GM12891 (cell line): ENCODE measurements at places on chromosomes 5 and 9.

DNA sequence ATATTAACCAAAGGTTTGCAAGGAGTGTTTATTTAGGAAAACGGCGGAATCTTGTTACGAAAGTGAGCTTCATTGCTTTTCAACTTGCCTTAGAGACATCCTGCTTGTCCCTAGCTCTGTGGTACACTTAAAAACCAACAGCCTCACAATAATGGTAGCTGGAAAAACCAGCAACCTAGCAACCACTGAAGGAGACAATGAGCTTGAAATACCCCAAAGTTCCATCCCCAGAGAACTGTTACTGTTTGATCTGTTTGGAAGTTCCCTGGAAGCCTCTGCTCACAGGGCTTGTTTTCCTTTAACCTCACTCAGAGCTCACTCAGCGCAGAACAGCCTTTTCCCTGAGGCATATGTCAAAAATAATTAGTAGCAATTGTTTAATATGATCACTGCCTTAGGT lies 43.2 kb downstream of the SH3TC2 start:
- no peak for DNase-seq

DNA sequence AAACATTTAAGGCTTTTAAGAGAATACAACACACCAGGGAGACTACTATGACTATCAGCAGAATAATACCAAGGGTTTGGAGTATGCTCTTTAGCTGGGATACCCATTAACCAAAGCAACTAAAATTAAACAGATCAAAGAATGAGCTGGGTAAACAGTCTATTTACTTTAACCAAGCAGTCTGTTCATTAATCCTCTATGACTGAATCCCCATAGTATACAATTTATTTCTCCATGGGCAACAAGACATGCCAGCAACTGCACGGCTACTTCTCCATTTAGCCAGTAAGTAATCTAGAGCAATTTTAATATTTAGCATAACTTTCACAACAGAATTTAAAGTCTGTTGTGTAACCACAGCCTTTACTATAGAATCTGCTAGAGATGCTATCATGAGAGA lies 77.6 kb downstream of the CDO1 start:
- no peak for DNase-seq

DNA sequence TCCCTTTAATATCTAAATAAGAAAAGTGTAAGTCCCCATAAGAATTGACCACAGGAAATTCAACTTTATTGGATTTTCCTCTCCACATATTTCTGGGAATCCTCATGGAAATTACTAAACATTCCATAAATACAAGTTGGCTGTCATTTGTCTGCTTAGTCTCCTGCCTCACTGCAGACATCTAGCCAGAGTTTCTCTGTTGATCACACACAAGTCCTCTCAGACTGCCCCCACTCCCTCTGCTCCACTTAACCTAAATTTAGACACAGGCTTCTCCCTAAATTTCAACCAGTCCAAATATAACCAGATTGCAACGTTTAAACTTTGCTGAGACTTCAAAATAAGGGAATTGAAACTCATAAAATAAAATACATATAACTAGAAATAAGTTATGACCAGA lies 982.1 kb downstream of the DTWD2 start:
- no peak for DNase-seq

- peak; percentile 54 for DNase-seq
Observed at GRCh38 chr9:123318202-123318601, 37.8 kb upstream of the CRB2 start.

GRCh38 chr9:69572611-69573010 lies 99.6 kb downstream of the APBA1 start:
- no peak for DNase-seq

DNA sequence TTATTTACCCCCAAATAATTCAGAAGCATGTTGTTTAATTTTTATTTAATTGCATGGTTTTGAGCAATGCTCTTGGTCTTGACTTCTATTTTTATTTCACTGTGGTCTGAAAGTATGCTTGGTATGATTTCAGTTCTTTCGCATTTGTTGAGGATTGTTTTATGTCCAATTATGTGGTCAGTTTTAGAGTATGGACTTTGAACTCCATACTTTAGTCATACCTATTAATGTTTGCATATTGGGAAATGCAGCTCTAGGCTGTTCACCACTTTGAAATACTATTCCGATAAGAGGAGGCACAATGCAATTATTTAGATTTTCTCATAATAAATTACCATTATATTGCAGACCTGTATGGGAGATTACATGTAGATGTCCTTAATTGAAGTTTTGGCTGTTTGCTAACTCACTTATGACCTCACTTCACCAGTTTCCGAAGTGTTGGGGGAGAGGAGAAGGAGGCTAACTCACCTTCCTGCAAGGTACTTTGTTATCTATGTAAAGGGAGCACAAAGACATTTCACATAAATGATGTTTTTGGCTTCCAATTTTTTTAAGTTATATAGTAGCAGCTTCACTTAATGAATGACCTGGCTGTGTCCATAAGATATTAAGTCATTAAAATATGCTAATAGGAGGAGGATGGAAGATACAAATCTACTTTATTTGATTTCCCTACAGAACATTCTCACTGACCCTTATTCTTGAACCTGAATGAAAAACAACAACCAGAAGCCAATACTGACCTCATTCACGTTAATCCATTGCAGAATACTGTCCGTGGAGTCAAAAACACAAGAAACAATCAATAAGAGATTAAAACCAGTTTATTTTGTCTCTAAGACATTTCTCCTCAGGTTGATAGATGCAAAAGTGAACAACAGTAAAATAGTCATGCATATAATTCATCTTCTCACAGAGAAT lies 970.3 kb upstream of the ARRDC3 start:
- DNase-seq: no peak

- no peak for DNase-seq
Observed at GRCh38 chr5:80318212-80318611, 1.6 kb upstream of the SPZ1 start.

DNA sequence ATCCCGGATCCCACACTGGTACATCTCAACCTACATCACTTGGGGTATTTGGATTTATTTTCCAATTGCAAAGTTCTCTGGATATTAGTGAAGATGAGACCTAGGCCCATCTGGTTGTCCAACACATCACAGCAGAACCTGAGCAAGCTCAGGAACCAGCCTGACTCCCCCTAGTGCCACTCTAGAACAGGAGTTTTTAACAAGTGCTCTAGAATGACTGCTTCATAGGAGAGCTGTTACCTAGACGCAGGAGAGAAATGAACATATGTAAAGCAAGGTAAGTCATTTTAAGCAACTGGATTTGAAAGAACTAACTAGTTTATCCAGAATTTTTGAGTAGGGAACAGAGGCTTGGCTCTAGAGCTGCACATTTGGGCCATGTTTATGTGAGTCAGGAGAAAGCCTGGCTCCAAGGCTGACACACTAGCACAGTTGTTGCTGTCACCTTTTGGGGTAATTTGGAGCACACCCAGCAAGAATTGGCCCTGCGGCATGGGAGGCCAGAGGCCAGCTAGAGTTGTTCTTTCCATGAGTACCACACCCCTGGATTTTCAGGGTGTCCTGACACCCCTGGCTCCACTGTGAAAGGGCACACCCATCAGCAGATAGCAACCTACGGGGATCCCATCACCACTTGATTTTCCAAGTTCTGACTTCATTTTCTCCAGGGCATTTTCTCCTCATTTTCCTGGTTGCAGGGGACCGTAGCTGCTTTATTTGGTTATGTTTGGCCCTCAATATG lies 110.9 kb upstream of the LPAR1 start:
- DNase-seq: no peak

GRCh38 chr5:81708889-81709288 lies 42.0 kb downstream of the SSBP2 start:
- no peak for DNase-seq

GRCh38 chr5:142301540-142301939 lies 23.3 kb downstream of the SPRY4 start:
- DNase-seq: no peak

- DNase-seq: no peak
Observed at GRCh38 chr9:123389070-123389469, 33.1 kb downstream of the CRB2 start.

GRCh38 chr5:139757727-139758509 lies 37.7 kb upstream of the PSD2 start:
- DNase-seq: no peak

- DNase-seq: no peak
Observed at GRCh38 chr5:54581831-54582548, 64.4 kb downstream of the SNX18 start.

DNA sequence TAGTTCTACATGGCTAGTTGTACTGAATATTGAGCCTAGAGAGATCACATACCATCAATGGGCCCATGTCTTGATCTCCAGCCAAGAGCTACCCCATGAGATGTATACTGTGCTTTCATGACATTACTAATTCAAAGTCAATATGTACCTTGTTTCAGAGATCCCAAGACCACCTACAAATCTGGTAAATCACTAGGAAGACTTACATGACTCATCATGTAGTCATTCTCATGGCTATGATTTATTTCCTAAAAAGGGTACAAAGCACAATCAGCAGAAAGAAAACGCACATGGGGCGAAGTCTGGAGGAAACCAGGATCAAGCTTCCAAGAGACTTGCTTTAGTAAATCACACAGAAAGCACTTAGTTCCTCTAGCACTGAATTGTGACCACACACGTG lies 103.0 kb downstream of the PCSK5 start:
- DNase-seq: no peak

DNA sequence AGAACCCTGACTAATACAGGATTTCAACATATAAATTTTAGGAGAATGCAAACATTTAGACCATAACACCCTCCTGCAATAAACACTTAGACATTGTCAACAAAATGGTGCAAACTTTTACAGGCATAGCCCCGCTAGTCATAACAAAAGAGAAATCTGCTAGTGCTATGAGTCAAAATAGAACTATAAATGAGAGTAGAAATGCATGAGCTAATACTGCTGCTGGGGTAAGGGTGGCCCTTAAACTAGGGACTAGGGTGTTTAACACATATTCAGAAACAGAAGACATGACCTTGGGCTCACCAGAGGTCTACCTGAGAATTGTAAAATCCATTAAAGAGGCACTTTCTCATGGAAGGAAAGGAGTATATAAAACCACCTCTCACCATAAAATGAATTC lies 131.6 kb downstream of the TLR4 start:
- DNase-seq: peak; percentile 5

- no peak for DNase-seq
Observed at GRCh38 chr5:17089690-17090089, 127.7 kb upstream of the BASP1 start.

DNA sequence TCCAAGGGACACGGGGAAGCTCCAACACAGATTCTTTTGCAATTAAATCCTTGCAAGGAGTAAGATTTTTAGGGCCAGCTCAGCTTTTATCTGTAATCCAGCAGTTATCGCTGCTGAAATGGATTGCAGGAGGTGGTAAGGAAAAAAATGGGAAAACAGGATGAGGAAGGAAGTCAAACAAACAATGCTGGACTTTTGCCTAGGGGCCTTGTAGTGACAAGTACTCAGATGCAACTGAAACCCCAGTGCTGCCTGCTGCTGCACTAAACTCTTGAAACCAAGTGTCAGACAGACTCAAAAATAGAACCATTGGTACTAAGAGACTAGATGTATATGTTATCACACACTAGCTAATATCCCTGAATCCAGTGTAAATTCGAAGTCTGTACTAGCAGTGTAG lies 309.2 kb downstream of the CTNND2 start:
- DNase-seq: no peak

GRCh38 chr5:55620766-55621160 lies 86.0 kb upstream of the PLPP1 start:
- DNase-seq: no peak

- no peak for DNase-seq
Observed at GRCh38 chr9:1049641-1050040, 516 bp upstream of the DMRT2 start.

DNA sequence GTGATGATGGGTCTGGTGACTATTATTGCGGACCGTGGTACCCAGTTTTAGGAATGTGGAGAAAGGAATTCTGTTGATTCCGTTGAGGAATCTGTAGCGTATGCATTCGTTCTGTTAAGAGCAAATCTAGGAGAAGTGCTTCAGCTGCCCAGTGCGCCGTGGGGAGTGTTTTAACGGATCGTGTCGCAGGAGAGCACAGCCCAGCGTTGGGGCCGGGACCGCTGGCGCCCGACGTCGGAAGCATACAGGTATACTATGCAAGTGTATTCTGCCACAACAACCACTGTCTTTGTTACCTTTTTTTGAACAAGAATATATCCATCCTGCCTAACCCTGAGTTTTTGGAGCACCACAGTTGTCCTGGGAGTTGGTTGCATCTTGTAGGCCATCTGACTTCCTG lies 42.7 kb downstream of the TENT4A start:
- DNase-seq: no peak

DNA sequence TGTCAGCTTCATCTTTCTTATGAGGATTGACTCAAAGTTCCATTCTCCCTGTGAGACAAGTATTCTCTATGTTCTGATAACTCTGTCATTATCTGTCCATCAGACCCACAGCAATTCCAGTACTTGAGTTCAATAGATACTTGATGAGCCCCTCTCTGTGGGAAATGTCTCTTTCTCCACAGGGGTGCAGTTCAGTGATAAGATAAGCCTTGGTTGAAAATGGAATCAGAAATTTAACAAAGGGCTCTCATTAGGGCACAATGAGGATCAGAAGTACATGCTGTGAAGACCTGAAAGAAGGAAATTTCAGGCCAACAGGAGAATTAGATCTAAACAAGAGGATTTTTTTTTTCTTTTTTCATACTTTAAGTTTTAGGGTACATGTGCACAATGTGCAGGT lies 737.3 kb downstream of the MTRR start:
- no peak for DNase-seq

- DNase-seq: no peak
Observed at GRCh38 chr5:170223906-170224305, 8.9 kb upstream of the C5orf58 start.

- DNase-seq: no peak
Observed at GRCh38 chr9:129458155-129458661, 162.7 kb downstream of the C9orf50 start.

- DNase-seq: no peak
Observed at GRCh38 chr9:83582029-83582428, 40.9 kb upstream of the IDNK start.

GRCh38 chr9:121478816-121479676 lies 20.6 kb downstream of the GGTA1 start:
- no peak for DNase-seq

- no peak for DNase-seq
Observed at GRCh38 chr9:78609450-78609849, 312.5 kb downstream of the PSAT1 start.

- no peak for DNase-seq
Observed at GRCh38 chr5:9713356-9713755, 83.2 kb upstream of the TAS2R1 start.

GRCh38 chr5:32304622-32305021 lies 8.1 kb downstream of the MTMR12 start:
- no peak for DNase-seq

- no peak for DNase-seq
Observed at GRCh38 chr9:74920944-74921626, 31.6 kb downstream of the C9orf40 start.

DNA sequence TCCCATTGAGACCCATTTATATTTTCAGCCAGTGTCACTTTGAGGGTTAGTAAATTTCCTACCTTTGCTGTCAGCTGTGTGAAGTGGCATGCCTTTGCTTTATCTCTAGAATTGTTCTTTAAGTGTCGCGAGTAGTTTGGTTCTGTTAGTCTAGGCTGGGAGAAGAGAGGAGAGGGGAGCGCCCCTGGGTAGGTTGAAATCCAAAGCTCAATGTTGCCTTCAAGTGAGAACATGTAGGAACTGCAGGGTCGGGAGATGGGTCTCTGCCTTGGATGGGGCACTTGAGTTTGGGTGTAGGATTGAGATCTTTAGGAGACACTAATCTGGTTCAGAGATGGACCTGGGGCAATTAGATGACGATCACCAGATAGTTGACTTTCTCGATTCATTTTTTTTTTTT lies 46.3 kb downstream of the STC2 start:
- DNase-seq: no peak

- no peak for DNase-seq
Observed at GRCh38 chr9:124652615-124653393, 118.3 kb downstream of the NR6A1 start.
